ENCODE measurements at places on chromosomes 11 and 22. TPM values are rescaled to one million over a fixed set of nuclear protein-coding genes. Genes with fewer than 3 reads are reported as not detected.

CARD16 gene
- total RNA-seq, result 26.8 TPM

GRCh38 chr11:111347723-111348115, 31.4 kb downstream of the POU2AF1 start:
- DNase-seq, result peak; percentile 74

DNA sequence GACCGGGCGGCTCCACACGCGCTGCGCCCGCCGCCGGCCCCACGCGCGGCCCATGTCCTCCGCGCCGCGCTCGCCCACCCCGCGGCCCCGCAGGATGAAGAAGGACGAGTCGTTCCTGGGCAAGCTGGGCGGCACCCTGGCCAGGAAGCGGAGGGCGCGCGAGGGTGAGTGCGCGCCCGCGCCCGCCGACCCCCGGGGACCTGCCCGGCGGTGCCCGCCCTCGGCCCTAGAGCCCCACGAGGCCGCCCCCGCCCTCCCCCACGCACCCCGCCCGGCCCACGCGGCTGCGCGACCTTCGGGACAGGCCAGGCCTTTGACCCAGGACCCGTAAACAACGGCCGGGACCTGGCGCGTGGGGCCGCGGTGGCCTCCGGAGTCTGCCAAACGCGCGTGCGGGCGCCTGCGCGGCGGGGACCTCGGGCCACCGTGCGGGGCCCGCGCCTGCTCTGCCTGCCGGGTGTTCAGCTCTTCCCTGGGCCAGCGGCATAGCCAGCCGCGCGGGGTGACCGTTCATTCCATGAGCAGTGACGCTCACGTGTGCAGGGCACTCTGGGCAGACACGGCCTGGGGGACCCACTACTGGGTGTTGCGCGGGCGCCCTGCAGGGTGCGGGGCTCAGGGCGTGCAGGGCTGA, at the start of gene PARVB:
Gene PARVB, plus strand, starts transcription at position 15 of the 634 bp plus-strand sequence. Its CDS starts 38 bp downstream, at position 53.
- no peak for DNase-seq

- DNase-seq, result no peak
Observed at GRCh38 chr11:94528551-94528950, 15.2 kb upstream of the FUT4 start.

GRCh38 chr11:45554230-45554967, 111.0 kb downstream of the CHST1 start:
- DNase-seq, result no peak

- DNase-seq, result no peak
Observed at GRCh38 chr22:46830841-46831240, 68.4 kb downstream of the TBC1D22A start.

- DNase-seq, result peak; percentile 86
Observed at GRCh38 chr22:37803639-37804351, 3.9 kb upstream of the GCAT start.

DNA sequence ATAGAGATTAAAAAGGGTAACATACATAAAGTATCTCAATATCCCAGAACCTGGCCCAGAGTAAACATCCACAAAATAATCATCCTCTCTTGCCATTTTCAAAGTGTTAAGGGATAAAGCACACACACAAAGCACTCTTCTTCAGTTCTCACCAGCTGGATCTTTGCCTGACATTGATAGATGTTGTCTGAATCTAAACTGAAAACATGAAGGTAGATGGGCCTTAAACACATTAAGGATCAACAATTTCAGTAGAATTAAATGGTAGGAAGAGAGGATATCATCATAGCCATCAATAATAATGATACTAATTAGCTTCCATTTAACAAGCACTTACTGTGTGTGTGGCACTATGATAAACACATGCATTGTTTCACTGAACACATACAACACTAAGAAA, 261.1 kb downstream of the OPCML start:
- DNase-seq, result no peak

DNA sequence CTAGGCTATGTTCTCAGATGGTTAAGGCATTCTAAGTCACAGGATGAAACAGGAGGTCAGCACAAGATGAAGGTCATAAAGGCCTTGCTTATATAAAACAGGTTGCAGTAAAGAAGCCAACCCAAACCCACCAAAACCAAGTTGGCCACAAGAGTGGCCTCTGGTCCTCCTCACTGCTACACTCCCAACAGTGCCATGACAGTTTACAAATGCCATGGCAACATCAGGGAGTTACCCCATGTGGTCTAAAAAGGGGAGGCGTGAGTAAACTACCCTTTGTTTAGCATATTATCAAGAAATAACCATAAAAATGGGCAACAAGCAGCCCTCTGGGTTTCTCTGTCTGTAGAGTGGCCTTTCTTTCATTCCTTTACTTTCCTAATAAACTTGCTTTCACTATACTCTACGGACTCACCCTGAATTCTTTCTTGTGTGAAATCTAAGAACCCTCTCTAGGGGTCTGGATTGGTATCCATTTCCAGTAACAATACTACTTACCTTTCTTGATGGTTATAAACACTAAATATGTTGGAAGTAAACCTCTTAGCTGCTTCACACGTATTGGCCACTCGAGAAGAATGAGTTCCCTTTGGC, 1237.9 kb downstream of the FAM181B start:
- no peak for DNase-seq

LYVE1 gene
- total RNA-seq, result 62.9 TPM

BCO2 gene
- total RNA-seq, result 11.0 TPM

DNA sequence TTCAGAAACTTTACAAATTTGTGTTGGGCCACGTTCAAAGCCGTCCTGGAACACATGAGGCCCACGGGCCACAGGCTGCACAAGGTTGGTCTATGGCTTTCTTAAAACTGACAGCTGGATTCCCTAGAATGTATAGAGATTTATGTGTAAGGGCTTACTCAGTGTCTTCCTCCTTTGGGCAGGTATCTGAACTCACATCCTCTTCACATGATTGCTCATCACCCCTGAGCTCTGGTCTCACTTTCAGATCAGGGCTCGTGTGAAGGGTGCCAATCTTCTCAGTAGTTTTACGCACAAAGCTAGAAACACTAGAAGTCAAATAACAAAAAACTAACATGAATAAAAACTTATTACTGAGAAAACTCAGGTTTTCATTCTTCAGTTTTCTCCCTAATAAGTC, 27.1 kb downstream of the HPS5 start:
- DNase-seq, result no peak

CBY1 gene
- total RNA-seq, result 11.8 TPM

DNA sequence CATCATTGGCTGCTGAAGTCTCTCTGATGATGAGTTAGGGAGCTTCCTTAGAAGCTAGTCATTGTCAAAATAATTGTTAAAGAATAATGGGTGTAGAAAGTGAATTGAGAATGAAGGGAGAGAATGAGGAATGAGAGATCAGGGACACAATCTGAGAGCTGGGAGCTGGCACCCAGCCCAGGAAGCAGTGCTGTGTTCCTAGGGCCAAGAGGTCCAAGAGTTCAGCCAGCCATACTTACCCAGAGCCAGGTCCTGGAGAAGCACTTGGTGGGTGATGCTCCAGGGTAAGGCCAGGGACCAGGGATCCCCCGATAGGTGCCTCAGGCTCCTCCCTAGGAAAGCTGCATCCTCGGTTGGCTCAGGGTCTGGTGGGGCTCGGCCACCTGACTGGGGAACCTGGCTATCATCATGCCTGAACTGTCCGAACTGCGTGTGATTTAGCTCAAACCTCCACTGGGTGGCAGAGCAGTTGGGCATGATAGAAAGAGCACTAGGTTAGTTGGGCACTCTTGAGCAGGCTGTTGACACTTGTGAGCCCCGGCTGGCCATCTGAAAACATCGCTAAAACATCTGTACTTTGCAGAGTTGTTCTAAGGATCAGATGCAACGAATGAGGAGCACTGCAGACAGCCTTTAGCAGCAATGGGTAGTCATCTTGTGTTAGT, 123.9 kb upstream of the NCAM1 start:
- no peak for DNase-seq
